CD4-positive, alpha-beta T cell treated with Interleukin-4 for 1 hour (primary cell): ENCODE measurements at places on chromosomes 6 and 20.

DNA sequence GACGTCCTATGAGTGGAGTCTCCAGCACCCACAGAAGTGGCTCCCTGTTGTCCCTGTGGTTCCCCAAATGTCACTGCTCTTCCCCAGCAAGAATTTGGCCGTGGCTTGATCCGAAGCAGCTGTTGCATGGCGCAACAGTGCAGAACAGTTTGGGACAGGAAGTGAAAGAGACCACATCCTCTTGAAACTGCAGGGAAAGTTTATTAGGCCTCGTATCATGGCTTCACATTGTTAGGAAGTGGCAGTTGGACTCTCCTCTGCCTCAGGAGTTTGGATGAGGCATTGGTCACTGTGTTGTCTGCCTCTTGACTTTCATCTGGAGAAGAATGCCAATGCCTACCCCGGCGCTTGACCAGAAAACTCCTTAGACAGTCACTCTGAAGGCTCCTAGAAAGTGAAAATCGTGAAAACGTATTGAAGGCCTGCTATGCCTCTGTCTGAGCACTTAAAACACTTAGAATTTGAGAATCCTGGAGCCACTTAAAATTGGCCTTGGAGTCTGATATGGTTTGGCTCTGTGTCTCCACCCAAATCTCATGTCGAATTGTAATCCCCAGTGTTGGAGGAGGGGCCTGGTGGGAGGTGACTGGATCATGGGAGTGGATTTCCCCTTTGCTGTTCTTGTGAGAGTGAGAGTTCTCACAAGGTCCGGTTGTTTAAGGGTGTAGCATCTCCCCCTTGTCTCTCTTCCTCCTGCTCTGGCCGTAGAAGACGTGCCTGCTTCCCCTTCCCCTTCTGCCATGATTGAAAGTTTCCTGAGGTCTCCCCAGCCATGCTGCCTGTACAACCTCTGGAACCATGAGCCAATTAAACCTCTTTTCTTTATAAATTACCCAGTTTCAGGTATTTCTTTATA is 334.9 kb upstream of the JARID2 start:
- peak; percentile 41 for DNase-seq

DNA sequence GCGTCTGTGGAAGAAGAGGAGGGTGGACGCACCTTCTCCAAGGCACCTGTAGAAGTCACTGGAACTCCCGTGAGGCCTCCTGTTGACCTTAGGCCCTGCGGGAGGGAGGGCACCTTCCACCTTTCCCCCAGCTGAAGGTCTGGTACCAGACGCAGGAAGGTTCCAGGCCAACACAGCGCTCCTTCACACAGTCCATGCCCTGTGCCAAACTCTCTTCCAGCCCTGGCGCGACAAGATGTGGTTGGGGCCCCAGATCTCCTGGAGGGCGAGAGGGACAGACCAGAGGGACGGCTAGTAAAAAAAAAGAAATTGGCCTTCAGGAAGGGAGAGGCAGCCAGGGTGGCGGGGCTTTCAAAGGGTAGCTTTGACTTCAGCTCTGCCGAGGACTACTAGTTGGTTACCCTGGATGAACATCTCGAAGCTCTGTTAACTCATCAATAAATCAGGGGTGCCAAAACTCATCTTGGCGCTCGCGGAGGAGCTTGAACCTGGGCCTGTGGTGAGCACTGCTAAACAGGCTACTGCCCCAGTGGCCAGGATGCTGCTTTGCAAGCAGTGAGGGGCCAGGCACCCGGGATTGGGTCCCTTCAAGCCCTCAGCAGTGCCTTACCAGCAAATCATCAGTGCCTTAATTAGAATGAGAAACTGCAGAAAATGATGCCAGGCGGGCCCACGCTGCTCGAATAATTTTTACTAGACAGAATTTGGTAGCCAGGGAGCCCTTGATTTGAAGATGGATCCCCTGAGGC is 14.9 kb downstream of the AARS2 start:
- no peak for DNase-seq

DNA sequence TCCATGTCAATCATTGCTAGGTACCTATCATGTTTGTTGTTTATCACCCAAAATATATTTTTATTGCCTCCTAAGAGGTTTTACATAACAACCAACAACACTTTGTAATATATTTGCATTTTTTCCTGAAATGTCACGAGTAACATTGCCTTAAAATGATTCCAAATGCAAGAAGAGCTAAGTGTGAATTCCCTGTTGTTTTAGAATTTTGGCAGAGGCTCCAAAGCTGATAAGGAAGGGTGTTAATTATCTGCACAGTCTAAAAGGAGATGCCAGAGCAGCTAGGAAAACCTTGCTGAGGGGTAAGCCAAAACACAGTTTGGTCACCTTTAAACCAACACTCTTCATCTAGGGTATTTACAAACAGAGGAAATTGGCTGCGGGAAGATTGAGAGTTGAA is 201.9 kb upstream of the KCNQ5 start:
- no peak for DNase-seq

DNA sequence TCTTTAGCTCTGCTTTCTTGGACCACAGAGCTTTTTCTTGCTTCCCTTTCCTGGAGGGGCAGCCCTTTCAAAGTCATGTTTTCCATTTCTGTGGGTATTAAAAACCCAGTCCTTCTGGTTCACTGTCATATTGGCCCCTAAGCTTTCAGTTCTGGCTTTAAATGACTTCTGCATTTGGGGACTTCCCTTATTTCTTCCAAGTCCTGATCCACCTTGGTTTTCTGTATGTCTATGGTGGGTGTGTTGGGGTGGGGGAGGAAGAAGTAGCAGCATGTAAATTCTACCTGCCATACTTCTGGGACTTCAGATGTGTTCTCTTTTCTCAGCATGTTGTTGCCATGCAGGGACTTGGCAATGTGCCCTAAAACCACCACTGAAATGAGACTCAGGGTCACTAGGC is 77.1 kb upstream of the EMILIN3 start:
- DNase-seq: no peak

- DNase-seq: no peak
Observed at GRCh38 chr6:11427723-11428245, 109.8 kb upstream of the TMEM170B start.

- no peak for DNase-seq
Observed at GRCh38 chr6:128065072-128065471, 164.2 kb upstream of the THEMIS start.
